ENCODE measurements at places on chromosomes 7 and 10.

GRCh38 chr7:115689941-115690340 is 340.6 kb downstream of the TFEC start:
- DNase-seq = no peak

GRCh38 chr7:85529831-85530230 is 343.0 kb upstream of the SEMA3D start:
- no peak for DNase-seq

GRCh38 chr7:35624299-35625186 is 70.4 kb downstream of the HERPUD2 start:
- peak; percentile 24 for DNase-seq

DNA sequence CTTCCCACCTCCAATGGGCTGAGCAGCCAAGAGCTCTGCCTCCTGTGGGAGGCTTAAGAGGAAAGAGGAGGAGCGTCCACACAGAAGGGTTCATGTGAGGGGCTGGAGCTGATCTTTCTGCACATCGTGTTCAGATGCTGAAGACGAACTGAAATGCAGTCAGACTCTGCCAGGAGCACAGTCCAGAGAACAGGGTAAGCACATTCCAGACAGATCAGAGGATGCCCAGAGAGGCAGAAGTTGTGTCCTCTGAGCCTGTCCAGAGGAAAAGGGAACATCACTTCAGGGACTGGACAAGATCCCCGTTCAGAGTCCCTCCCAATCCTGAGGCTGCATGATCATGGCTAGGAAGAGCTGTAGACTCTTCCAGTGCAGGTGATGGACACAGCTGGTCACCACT is 72.9 kb downstream of the ITIH5 start:
- DNase-seq = no peak

DNA sequence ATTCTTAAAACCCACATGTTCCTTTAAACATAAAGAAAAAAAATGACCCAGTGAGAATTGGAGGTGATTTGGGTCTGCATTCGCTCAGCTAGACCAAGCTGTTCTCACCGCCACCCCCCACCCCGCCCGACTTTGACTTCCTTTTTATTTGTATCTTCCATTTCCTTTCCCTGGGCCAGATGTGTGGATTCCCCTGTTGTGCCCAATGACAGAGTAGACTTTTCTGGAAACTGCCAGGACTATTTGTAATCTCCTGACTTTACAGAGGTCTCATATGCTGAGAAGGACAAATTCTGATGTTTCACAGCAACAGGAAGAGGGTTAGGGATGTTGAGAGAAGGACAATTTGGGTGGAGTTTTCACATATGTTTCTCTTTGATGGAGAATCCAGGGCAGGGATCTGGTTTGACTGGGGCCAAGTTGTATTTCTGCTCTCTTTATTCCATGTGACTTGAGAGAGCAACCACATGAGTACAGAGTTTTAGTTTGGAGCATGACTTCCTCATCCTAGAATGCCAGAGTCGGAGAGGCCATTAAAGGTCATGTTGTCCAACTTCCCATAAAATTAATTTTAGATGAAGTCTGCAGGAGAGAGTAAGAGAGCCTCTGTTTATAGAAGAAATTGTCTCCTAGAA is 1023.2 kb downstream of the LRMDA start:
- no peak for DNase-seq

DNA sequence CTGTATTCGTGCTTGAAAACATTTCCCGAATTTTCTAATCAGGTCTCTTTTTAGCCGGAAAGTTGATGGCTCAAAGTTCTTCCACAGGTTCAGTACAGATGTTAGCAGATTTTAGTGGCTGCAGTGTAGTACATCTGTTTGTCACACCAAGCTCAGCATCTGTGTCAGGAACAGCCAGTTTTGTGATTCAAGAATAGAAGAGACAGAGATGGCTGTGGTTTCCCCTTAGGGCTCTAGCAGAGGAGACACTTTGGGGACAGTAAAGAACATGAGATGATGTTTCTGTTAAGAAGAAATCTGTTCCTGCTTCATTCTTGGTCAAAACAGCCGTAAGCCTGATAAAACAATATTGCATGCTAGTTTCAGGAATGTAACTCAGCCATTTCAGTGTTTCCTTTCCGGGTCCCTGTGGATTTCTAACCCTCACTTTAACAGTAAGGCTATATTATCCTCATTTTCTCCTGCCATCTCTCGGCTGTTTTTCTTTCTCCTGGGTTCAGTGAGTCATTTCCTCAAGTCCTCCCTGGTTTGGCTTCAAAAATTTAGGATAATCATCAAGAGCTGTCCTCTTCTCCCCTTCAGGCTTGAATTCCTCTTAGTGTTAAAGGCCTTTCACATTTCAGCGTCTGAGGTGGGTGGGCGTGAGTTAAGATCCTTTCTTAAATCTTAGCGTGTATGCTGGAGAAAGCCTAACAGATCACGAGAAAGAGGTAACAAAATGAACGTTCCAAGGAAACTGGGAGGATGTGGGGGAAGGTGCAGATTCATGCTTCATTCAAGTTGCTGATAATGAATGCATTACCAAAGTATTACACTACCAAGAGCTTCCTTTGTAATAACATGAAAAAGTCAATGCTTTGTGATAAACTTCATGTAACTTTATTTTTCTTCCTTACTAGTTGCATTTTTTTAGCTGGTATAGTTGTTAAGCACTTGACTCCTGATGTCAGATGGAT is 37.1 kb upstream of the BICC1 start:
- DNase-seq = no peak

DNA sequence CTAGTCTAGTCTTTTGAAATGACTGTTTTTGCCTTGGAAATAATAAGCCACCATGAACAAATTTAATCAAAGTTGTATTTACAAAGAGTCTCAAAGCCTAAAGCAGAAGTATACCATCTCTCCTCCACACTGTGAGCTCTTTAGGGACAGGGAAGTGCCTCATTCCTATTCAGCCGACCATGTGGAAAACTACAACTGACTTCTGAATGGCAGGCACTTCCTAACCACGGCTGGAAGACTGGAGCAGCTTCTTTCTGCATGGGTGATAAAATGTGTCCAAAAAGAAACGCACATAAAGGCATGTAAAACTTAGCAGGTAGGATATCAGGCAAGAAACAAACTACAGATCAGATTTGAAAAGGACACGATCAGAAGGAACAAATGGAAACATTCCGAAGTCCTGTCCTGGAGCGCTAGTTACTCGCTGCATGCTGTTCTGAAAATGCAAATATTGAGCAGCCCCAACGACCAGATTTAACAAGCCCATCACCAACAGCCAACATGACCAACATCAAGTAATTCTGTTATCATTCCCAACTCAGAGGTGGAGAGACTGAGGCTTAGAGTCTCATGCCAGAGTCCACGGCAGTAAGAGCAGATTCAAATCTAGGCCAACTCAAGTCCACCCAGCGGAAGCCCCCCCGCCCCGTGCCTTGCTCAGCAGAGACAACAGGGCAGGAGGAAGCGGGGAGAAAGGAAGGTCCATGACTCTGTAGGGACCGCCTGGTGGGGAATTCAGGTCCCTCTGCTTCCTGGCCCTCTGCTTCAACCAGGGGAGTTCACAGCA is 26.5 kb downstream of the CTBP2 start:
- no peak for DNase-seq

- DNase-seq = peak; percentile 1
Measured at GRCh38 chr10:42367532-42368230, 270.7 kb downstream of the ZNF33B start.

DNA sequence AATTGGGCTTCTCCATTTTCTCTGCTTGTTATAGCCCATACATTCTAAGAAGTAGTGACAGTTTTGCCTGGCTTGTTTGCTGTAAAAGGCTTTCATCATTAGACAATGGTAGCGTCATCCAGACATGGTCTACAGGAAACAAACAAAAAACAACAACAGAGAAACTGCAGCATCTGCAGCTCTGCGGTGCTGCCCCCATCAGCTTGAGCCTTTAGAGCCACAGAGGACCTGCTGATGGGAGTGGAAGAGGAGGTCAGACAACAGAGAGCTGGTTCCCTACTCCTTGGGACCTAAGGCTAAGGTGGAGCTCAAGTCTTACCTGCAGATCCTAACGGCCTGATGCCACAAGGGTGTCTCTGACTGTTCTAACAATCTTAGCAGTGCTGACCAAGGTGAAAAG is 3.1 kb downstream of the INA start:
- DNase-seq = no peak

GRCh38 chr10:7889947-7890542 is 71.7 kb downstream of the TAF3 start:
- DNase-seq = no peak

GRCh38 chr7:151125470-151125845 is 39.2 kb downstream of the AGAP3 start:
- no peak for DNase-seq

DNA sequence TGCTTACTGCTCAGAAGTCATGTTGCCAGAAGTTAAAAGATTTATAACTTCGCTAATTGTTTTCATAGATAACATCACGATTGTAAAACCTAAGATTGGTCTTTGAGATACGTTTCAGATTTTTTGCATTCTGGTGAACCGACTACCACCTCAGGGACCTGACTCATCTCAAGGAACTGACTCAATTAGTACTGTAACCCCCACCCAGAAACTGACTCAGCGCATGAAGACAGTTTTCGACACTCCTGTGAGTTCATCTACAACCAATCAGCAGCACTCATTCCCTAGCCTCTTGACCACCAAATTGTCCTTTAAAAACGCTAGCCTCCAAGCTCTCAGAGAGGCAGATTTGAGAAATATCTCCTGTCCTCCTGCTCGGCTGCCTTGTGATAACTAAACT is 72.3 kb downstream of the ELMO1 start:
- DNase-seq = no peak

DNA sequence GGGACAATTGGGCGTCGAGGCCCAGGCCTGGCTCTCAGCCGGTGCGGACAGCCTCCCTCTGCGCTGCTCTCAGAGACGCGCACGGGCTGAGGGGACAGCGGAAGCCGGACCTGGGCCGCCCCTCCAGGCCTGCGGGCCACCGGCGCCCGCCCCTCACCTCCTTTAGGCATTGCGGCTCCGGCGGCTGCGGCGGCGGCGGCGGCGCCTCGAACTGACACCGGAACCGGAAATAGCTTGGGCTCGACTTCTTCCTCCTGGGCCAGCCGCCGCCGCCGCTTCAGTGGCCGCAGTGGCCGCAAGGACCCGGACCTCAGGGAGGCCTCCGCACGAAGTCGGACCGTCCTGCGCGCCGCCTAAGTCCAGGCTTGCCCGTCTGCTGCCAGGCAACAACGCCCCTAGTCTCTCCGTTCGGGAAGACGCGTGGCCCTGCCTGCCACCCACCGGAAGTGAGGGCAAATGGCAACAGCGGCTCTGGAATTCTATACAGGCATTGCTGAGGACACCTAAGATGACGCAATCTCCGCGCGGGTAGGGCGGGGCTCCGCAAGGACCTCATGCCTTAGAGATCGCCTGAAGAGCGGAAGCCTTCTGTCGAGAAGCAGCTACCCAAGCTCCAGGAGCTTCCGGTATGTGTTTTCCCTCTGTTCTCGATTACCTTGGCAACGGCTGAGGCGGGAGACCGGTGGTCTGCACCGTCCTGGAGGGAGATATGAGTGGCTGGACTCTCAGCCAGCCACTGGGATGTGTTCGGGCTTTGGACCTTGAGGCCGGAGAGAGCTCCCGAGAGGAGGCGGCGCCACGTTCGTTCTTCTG is at the start of the genes BUD31 and PDAP1:
Gene BUD31, plus strand, starts transcription at position 591 of the 813 bp plus-strand sequence. CDS start 2,124 bp downstream, outside the sequence.
Gene PDAP1, minus strand, starts transcription at position 219 of the 813 bp plus-strand sequence. Its CDS starts 49 bp downstream, at position 170.
- peak; percentile 93 for DNase-seq

DNA sequence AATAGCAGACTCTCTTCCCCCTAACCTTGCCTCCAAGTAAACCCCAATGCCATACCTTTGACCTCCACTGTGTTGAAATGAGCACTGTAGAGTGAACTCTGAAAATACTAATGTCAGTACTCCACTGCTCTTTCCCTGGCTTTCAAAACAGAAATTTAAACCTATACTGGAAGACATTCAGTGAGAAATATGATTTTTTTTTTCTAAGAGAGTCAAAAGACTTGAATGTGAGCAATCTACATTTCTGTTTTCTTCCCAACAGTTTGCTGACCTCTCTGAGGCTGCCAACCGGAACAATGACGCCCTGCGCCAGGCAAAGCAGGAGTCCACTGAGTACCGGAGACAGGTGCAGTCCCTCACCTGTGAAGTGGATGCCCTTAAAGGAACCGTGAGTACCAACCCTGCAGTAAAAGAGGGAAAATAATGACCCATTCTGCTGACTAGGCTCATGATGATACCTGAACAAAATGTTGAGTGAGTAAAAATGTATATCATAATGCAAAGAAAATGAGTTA is 6.4 kb downstream of the VIM start:
- no peak for DNase-seq

- no peak for DNase-seq
Measured at GRCh38 chr7:99090771-99091542, 53.0 kb downstream of the SMURF1 start.

GRCh38 chr7:86931439-86931838 is 128.0 kb downstream of the ELAPOR2 start:
- no peak for DNase-seq

GRCh38 chr7:76202666-76203030 is 952 bp downstream of the SRRM3 start:
- no peak for DNase-seq

DNA sequence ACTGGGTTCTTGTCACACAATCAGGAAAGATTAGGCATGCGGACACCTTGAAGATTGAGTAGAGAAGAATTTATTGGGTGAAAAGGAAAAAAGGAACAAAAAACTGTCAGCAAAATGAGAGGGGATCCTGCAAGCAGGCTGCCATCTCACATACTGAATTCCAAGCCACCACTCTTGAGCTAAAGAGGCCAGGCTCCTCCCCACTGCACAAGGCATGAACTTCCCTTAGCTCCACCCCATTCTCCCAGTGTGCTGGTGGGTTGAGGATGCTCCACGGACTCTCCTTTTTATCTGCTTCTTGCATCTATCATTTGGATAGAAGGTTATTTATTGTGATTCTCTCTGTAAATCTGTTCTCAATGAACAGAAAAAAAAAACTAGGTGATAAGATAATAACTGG is 79.6 kb downstream of the ANKRD7 start:
- DNase-seq = no peak

GRCh38 chr7:29035044-29035740 is 77.1 kb upstream of the TRIL start:
- peak; percentile 9 for DNase-seq

- DNase-seq = no peak
Measured at GRCh38 chr10:11961771-11962170, 80.8 kb downstream of the UPF2 start.

DNA sequence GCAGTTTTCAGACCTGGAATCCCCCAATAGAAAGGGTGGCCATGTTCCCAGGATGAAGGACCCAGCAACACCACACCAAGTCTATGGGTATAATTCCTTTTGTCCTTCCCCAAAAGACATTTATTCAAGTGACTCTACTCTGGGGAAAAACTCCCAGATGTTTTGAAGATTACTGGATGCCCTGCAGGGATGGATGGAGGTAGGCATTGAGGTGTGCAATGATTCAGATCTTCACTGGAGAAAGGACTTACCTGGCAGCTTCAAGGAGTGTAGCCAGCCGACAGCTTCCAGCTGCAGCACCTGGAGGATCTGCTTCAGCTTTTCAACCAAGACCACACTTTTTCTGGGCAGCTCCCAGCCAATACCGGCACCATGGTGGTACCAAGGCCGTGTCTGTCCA is 172.0 kb downstream of the BAMBI start:
- DNase-seq = no peak

GRCh38 chr7:134962270-134962780 is 24.0 kb upstream of the AGBL3 start:
- DNase-seq = no peak

- DNase-seq = peak; percentile 70
Measured at GRCh38 chr7:155380221-155380861, 77.6 kb upstream of the EN2 start.
